Thoracic aorta (tissue), 2 donors: ENCODE measurements at places on chromosomes 2 and 18. TPM values are rescaled to one million over a fixed set of nuclear protein-coding genes. Genes with fewer than 3 reads are reported as not detected.

DNA sequence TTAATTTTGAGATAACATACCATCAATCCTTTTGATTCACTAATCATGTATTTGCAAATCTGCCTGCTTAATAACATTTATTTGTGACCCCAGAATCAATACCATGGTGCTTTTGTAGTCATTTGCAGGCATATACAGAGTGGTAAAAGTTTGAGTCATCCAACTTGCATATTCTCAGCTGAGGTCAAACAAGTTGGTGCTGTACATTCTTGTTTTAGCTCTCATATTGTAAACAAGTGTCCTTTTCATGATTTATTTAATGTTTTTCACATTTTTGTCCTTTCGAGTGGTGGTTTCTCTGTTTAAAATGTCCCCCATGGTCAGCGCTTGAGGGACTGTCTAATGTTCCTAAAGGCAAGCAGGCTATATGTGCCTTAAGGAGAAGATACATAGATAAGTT is 17.5 kb downstream of the RAB27B start:
- H3K4me3 ChIP-seq = no peak overlapping the region
- H3K27ac ChIP-seq = no peak overlapping the region
- no peaks in the 10 kb centered on the region for H3K27me3 ChIP-seq

GRCh38 chr2:31401580-31401979 is 13.0 kb downstream of the XDH start:
- no peak for DNase-seq
- H3K4me1 ChIP-seq = no peaks in the 10 kb centered on the region
- no peak overlapping the region for H3K27ac ChIP-seq
- H3K4me3 ChIP-seq = no peak overlapping the region
- no peaks in the 10 kb centered on the region for H3K27me3 ChIP-seq
- H3K36me3 ChIP-seq = no peaks in the 10 kb centered on the region

DNA sequence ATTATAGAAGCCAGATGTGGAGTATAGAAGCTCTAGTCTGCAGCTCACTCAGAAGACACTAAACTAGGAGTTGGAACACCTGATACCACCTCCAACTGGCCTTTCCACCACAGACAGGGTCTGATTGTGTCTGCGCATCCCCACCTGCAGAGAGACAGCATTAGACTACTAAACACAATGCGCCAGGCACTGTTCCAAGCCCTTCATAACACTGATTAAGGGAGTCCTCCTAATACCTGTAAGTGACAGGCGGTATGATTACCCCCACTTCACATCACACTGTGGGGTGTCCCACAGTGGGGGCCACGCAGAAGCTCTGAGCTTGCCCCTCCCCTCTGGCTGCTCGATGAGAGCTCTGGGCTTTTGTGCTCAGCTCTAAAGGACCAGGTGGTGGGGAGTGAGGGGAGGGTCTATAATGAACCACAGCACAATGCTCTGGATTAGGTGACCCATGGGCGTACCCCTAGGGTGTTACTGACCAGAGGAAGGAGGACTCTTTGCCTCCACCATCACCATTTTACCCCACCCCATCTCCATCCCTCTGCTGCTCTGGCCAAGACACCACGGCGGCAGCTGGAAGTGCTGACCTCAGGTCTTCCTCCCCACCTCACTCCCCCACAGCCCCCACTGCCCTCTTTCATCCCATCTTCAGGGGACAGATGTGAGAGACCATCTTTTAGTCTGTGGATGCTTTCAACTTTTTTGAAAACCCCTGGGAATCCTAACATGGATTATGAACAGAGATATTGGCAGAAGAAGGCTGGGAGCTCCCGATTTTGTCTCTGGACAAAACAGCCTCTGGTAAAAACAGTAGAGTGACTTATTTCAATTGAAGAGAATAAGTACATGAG is 145.1 kb downstream of the GFPT1 start:
- H3K4me1 ChIP-seq = no peaks in the 10 kb centered on the region
- no peak overlapping the region for H3K27ac ChIP-seq
- no peaks in the 10 kb centered on the region for H3K27me3 ChIP-seq
- DNase-seq = no peak

- no peak overlapping the region for H3K4me3 ChIP-seq
- H3K27me3 ChIP-seq = no peaks in the 10 kb centered on the region
- no peak overlapping the region for H3K27ac ChIP-seq
- H3K36me3 ChIP-seq = no peaks in the 10 kb centered on the region
Observed at GRCh38 chr18:47917923-47918610, 12.4 kb downstream of the SMAD2 start.

- no peak overlapping the region for H3K4me3 ChIP-seq
- H3K27me3 ChIP-seq = no peaks in the 10 kb centered on the region
- H3K27ac ChIP-seq = no peak overlapping the region
- peaks cover 3% of the 10 kb centered on the region for H3K4me1 ChIP-seq
- H3K36me3 ChIP-seq = no peaks in the 10 kb centered on the region
- no peak for DNase-seq
Observed at GRCh38 chr2:173654161-173654895, 299.7 kb downstream of the CDCA7 start.

DNA sequence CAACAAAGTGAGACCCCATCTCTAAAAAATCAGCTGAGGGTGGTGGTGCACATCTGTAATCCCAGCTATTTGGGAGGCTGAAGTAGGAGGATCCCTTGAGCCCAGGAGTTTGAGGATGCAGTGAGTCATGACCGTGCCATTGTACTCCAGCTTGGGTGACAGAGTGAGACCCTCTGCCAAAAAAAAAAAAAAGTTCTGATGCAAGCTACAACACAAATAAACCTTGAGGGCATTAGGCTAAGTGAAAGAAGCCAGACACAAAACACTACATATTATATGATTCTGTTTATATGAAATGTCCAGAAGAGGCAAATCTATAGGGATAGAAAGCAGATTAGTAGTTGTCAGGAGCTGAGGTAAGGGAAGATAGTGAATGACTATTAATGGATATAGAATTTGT is 13.0 kb downstream of the YWHAQ start:
- H3K4me3 ChIP-seq = no peak overlapping the region
- H3K36me3 ChIP-seq = no peaks in the 10 kb centered on the region
- H3K27ac ChIP-seq = no peak overlapping the region

MAT2A gene
- 230 TPM for total RNA-seq

TTL gene
- total RNA-seq = 35.9 TPM

REG3G gene
- total RNA-seq = not detected

MRPS5 gene
- total RNA-seq = 44.8 TPM
